ENCODE measurements at places on chromosomes 13 and 19.

- no peak for DNase-seq
Observed at GRCh38 chr19:46020819-46021125, 2.1 kb downstream of the PGLYRP1 start.

- no peak for DNase-seq
Observed at GRCh38 chr13:75432045-75432444, 49.9 kb downstream of the TBC1D4 start.

DNA sequence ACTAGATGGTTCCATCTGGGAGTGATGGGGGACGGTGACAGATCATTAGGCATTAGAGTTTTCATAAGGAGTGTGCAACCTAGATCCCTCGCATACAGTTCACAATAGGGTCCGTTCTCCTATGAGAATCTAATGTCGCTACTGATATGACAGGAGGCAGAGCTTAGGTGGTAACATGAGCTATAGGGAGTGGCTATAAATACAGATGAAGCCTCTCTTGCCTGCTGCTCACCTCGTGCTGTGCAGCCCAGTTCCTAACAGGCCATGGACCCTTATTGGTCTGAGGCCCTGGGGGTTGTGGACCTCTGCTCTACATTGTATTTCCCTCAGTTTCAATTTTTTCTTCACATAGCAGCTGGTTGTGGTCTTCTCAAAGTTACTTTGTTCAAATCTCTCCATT, 56.5 kb downstream of the CDK8 start:
- DNase-seq: no peak

DNA sequence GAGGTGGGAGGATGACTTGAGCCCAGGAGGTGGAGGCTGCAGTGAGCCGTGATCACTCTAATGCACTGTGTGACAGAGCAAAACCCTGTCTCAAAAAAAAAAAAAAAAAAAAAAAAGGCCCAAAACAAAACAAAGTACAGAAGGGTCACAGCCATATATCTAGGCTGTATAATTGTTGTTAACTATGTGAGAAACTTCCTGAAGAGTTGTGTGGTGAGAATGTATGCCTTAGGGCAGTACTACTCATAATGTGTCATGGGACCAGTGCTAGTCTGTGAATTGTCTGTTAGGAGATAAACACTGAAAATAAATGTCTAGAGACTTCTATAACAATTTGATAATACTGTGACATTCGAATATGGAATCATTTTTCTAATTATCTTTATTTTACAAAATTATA, 43.1 kb downstream of the PAN3 start:
- DNase-seq: no peak

GRCh38 chr13:97221046-97221445, 1.1 kb upstream of the MBNL2 start:
- DNase-seq: no peak

DNA sequence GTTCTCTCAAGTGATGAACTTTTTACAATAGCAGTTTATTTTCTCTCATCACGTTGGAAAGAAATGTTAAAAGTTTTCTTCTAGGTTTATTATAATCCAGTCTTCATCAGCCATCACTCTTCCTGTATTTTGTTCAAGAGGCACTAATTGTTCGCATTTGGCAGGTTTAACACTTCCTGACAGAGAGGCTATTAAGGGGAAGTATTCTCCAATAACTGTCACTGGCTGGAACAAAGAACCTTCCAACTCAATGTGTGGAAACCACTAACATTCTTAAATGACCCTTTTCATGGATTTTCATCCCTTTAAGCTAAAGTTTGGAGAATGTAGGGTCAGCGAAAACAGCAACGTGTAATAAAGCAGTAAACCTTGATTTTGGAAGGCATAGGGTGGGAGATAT, 145.1 kb downstream of the PCCA start:
- peak; percentile 51 for DNase-seq

GRCh38 chr19:15563325-15563794, 51.7 kb upstream of the CYP4F8 start:
- DNase-seq: peak; percentile 61

DNA sequence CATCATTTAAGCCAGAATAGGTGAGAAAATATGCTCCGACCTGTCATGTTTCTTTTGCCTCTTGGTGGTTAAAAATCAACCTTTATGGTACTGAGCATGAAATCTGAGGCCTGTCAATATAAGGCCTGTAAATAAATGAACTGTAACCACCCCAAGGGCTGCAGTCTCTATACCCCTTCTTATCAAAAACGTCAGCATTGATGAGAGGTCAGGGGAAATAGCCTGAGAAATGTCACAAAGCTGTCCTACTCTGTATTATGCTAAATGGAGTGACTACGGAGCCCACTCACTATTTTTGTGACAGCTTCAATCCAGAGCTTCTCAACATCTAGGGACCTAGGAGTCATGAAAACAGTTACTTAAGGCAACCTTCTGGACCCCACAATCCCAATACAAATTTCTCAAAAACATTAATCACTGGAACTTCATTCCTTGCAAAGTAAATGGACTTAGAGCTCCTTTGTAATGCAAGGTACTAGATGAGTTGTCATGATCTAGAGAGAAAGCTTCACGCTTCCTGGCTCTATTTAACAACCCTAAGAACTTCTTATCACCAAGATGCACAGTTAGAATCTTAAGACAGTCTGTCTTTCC, 2.7 kb upstream of the RAP2A start:
- DNase-seq: no peak

- DNase-seq: no peak
Observed at GRCh38 chr13:93750676-93751075, 524.1 kb downstream of the GPC6 start.

- DNase-seq: peak; percentile 66
Observed at GRCh38 chr19:51097166-51097738, 11.0 kb downstream of the CTU1 start.

DNA sequence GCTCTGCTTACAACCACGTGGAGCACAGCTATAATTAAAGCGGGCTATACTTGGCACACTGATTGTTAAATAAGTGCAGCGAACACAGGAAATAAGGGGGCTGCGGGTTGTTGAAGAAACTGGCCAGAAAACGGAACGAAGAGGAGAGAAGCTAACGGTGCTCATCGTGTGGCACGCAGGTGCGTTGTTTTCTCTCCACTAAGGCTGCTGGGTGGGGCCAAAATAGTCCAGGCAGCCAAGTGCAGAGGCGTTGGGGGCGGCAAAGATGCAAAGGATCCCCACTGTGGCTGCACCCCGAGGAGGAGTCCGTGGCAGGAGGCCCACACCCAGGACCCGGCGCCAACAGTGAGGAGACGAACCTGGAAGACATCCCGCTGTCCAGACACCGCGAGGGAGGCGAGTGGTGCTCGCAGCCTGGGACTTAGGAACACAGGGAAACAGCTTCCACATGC, 8.1 kb upstream of the ARL11 start:
- peak; percentile 58 for DNase-seq

- no peak for DNase-seq
Observed at GRCh38 chr13:30792285-30793000, 57.1 kb downstream of the ALOX5AP start.

DNA sequence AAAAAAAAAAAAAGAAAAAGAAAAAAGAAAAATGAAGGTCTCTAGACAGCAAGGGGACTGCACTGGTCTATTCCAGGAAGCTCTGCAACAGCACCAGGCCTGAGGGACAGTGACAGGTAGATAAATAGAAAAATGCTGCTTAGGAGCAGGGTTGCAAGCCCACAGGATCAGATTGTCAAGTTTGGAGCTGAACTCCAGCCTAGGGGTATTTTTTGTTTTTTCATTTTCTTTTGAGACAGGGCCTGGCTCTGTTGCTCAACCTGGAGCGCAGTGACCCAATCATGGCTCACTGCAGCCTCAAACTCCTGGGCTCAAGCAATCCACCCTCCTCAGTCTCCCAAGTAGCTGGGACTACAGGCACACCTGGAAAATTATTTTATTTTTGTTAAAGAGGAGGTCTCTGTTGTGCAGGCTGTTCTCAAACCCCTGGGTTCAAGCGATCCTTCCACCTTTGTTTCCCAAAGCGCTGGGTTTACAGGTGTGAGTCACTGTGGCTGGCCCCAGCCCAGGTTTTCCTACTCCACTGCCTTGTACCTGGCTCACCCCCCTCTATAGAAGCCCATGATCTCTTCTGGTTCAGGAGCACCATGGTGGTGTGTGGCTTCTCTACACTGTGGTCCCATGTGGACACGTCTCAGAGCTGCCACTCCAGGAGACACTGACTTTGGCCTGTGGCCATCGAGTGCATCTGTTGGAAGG, 23.9 kb downstream of the POP4 start:
- DNase-seq: no peak

- DNase-seq: no peak
Observed at GRCh38 chr13:23628765-23629565, 58.8 kb downstream of the TNFRSF19 start.

- DNase-seq: no peak
Observed at GRCh38 chr13:29509999-29510589, 85.4 kb downstream of the SLC7A1 start.

GRCh38 chr13:27442071-27442647, 8.2 kb downstream of the MTIF3 start:
- DNase-seq: no peak

GRCh38 chr13:60139272-60139671, 24.5 kb downstream of the DIAPH3 start:
- DNase-seq: no peak

DNA sequence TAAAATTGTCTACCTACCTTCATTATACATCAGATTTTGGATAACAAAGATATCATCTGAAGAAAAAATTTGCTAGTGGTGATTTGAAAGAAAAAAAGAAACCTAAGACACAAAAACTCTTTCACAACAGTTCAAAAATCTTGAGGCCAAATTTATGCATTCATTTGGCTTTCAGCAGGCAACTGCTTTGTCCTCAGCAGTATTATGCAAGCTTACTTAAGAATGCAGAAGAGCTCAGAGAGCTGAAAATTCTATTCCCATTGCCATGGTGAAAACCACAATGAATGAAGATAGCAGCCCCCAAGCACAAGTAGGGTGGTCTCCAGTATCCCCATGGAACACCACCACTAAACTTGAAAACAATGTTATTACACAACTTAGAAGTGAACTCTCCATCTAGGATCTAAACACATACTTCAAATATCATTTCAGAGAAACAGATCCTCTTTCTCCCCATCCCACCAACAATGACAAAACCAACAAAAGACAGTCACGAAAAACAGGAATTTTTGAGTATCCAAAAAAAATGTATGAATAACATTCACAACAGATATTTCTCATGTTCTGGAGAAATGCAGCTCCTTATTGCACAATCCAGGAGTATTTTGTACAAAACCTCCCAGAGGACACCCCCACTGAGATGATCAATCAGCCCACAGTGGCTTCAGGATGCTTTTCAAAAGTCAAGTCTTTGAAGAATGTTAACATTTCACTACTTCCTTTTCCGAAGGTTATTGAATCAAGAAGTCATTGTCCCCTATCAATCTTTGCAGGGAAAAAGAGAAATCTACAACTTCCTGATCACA, 192.7 kb downstream of the LHFPL6 start:
- DNase-seq: no peak

GRCh38 chr13:30477346-30478195, 11.8 kb upstream of the HMGB1 start:
- no peak for DNase-seq

DNA sequence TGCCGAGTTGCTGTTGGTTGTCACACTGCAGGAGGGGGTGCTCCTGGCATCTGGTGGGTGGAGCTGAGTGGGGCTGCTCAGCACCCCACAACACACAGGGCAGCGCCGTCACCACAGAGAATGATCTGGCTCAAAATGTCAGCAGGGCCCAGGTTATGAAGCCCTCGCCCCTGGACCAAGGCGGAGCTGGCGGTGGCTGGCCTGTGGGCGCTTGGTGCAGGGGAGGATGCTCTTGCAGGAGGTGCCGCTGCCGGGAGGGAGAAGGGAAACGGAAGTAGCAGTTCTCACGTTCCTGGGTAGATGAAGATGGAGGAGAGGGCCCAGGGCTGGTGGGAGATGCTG, 14.2 kb upstream of the LENG8 start:
- DNase-seq: no peak

DNA sequence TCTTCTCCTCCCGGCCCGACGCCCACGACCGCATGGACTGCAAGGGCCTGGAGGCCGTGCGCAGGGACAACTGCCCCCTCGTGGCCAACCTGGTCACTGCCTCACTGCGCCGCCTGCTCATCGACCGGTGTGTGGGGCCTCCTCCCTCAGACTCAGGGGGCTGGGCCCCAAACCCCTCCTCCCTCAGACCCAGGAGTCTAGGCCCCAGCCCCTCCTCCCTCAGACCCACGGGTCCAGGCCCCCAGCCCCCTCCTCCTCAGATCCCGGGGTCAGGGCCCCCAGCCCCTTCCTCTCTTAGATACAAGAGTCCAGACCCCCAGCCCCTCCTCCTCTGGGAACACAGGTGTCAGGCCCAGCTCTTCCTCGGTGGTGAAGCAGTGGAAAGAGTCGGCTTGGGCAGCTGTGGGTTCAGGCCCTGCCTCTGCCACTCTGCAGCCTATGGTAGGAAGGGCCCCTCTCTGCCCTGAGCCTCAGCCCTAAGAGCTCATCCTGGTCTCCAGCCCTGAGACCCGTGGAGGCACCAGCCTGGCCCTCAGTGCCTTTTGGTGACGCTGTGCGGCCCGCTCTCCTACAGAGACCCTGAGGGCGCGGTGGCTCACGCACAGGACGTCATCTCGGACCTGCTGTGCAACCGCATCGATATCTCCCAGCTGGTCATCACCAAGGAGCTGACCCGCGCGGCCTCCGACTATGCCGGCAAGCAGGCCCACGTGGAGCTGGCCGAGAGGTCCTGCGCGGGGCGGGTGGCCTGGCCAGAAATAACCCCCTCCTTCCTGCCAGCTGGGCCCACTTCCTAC, 3.7 kb upstream of the SPIB start:
- peak; percentile 50 for DNase-seq

GRCh38 chr13:65724226-65724625, 1505.9 kb downstream of the PCDH9 start:
- no peak for DNase-seq

GRCh38 chr13:106432636-106433035, 102.8 kb downstream of the EFNB2 start:
- no peak for DNase-seq

- peak; percentile 36 for DNase-seq
Observed at GRCh38 chr13:21115231-21115630, 53.8 kb upstream of the LATS2 start.

GRCh38 chr19:38032951-38033350, 125.9 kb downstream of the SIPA1L3 start:
- no peak for DNase-seq

GRCh38 chr19:14147797-14148605, 11.6 kb upstream of the ASF1B start:
- DNase-seq: peak; percentile 61

DNA sequence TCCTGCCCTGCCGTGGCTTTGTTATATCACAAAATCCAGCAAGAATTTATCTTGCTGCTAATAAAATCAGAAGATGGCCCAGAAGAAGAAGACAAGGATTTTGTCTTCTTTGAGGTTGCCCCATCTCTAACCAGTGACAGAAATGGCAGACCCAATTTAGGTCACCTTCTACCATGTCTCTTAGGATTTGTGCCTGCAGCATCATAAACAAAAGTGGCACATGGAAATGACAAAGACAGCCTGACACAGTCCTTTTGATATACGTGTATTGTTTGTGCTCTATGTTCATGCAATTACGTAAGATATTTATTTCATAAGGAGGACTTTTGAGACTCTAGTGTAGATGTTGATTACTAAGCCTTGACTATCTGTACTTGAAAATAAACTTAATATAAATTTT, 135.9 kb upstream of the TMTC4 start:
- no peak for DNase-seq
